Vagina (tissue), 2 donors: ENCODE measurements at places on chromosomes 3 and 15. TPM values are rescaled to one million over a fixed set of nuclear protein-coding genes. Genes with fewer than 3 reads are reported as not detected.

SAMMSON gene
- total RNA-seq = not detected

C3orf20 gene
- 0.49 TPM for total RNA-seq

ACTL6A gene
- 21.9 TPM for total RNA-seq

RGMA gene
- total RNA-seq = 21.6 TPM

ROBO1 gene
- 66.5 TPM for total RNA-seq

GRCh38 chr3:22885039-22885438 lies 318.1 kb upstream of the UBE2E2 start:
- no peaks in the 10 kb centered on the region for H3K36me3 ChIP-seq
- no peaks in the 10 kb centered on the region for H3K27me3 ChIP-seq
- no peak for DNase-seq
- H3K4me3 ChIP-seq = no peak overlapping the region
- no peak overlapping the region for H3K27ac ChIP-seq

GRCh38 chr15:69628256-69629093 lies 175.9 kb downstream of the RPLP1 start:
- no peaks in the 10 kb centered on the region for H3K36me3 ChIP-seq
- peak; percentile 70 for DNase-seq
- H3K27me3 ChIP-seq = no peaks in the 10 kb centered on the region
- H3K27ac ChIP-seq = no peak overlapping the region
- H3K4me1 ChIP-seq = no peaks in the 10 kb centered on the region
- no peak overlapping the region for H3K4me3 ChIP-seq

- no peak overlapping the region for H3K27ac ChIP-seq
- H3K36me3 ChIP-seq = no peaks in the 10 kb centered on the region
- DNase-seq = no peak
- no peaks in the 10 kb centered on the region for H3K27me3 ChIP-seq
- no peak overlapping the region for H3K4me3 ChIP-seq
- H3K4me1 ChIP-seq = no peaks in the 10 kb centered on the region
These were observed 72.3 kb upstream of the BNC1 start for GRCh38 chr15:83356501-83357399.

GRCh38 chr15:56124391-56124790 lies 119.3 kb downstream of the RFX7 start:
- no peaks in the 10 kb centered on the region for H3K36me3 ChIP-seq
- H3K4me3 ChIP-seq = no peak overlapping the region
- H3K4me1 ChIP-seq = no peaks in the 10 kb centered on the region
- H3K27ac ChIP-seq = no peak overlapping the region

DNA sequence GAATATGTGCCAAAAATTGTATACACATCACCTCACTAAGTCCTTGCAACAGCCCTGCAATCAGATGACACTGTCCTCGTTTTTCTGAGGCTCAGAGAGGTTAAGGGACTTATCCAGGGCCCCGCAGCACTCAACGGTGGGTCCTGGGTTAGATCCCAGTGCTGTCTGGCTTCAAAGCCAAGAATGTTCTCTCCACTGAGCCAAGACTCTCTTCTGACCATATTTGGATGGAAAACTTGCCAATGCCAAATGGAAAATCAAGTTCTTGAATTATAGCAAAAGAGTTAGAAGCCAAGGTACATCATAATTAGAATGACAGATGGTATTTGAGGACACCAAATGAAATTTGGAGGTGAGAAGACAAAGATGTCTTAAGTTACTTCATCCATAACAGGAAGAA lies 75.9 kb downstream of the NCEH1 start:
- H3K4me1 ChIP-seq = peaks cover 19% of the 10 kb centered on the region
- H3K4me3 ChIP-seq = no peak overlapping the region
- H3K27me3 ChIP-seq = no peaks in the 10 kb centered on the region
- H3K27ac ChIP-seq = no peak overlapping the region

GRCh38 chr15:57445872-57446271 lies 69.6 kb downstream of the CGNL1 start:
- no peaks in the 10 kb centered on the region for H3K36me3 ChIP-seq
- no peaks in the 10 kb centered on the region for H3K27me3 ChIP-seq
- no peak overlapping the region for H3K27ac ChIP-seq
- no peak overlapping the region for H3K4me3 ChIP-seq

- DNase-seq = no peak
- no peaks in the 10 kb centered on the region for H3K27me3 ChIP-seq
- H3K4me1 ChIP-seq = peaks cover 21% of the 10 kb centered on the region
- no peak overlapping the region for H3K4me3 ChIP-seq
- peak overlapping the region; percentile 60 for H3K27ac ChIP-seq
These were observed 4.7 kb downstream of the DET1 start for GRCh38 chr15:88541709-88542341.

- peak; percentile 64 for DNase-seq
- no peak overlapping the region for H3K4me3 ChIP-seq
- H3K27me3 ChIP-seq = no peaks in the 10 kb centered on the region
- no peaks in the 10 kb centered on the region for H3K4me1 ChIP-seq
These were observed 355.5 kb downstream of the OCA2 start for GRCh38 chr15:27743638-27744037.

DNA sequence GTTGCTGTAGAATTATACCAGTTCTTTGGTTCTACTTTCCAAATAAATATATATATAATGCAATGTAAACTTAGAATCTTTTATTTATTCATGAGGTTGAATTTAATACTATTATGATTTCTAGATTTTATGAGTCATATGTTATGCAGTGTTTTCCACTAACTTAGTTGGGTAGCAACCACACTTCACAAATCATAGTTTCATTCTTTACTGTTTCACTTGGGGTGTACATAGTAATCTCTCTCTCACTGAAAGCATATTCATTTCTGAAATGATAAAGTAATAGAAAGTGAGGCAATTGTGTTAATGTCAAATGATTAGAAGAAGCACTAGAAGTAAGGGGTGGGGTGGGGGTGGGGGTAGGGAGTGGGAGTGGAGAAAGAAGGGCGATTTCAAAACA lies 52.6 kb downstream of the IQCH start:
- no peak overlapping the region for H3K27ac ChIP-seq
- H3K4me3 ChIP-seq = no peak overlapping the region
- no peaks in the 10 kb centered on the region for H3K4me1 ChIP-seq

DNA sequence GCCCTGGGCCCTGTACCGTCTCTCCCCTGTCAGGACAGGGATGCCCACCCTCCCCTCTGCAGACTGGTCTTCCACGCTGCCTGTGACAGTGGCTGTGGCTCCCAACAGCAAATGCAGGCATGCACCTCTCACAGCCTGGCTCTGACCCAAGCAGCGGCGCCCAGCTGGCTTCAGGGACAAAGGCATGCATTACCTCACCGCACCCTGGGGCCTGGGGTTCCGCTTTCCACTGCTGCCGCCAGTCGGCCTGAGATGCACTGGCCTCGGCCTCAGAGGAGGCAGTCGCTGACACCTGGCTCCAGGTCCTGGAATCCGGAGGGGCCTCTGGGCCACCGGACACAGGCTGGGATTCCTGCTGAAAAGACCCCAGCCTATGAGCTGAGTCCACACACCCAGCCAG lies 70.3 kb downstream of the SCN5A start:
- no peaks in the 10 kb centered on the region for H3K27me3 ChIP-seq
- H3K36me3 ChIP-seq = no peaks in the 10 kb centered on the region
- no peak overlapping the region for H3K27ac ChIP-seq
- H3K4me3 ChIP-seq = no peak overlapping the region

DNA sequence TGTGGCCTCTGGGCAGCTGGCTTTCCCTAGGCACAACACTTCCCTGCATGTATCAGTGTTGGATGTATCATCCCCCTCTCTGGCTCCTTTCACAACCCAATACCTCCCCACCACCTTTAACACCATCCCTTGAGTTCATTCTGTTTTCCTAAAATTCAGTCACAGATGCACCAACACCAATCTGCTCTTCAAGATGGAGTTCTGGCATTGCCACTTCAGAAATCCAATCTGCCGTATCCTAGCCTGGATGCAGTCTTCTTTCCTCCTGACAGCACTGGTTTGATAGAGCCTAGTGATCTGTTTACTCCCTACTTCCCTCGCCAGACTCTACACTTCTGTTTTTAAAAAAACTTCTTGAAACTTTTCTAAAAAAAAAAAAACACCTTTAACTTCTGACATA lies 21.7 kb downstream of the PXYLP1 start:
- no peak for DNase-seq
- no peaks in the 10 kb centered on the region for H3K27me3 ChIP-seq
- no peaks in the 10 kb centered on the region for H3K4me1 ChIP-seq
- no peak overlapping the region for H3K27ac ChIP-seq
- H3K36me3 ChIP-seq = no peaks in the 10 kb centered on the region

DNA sequence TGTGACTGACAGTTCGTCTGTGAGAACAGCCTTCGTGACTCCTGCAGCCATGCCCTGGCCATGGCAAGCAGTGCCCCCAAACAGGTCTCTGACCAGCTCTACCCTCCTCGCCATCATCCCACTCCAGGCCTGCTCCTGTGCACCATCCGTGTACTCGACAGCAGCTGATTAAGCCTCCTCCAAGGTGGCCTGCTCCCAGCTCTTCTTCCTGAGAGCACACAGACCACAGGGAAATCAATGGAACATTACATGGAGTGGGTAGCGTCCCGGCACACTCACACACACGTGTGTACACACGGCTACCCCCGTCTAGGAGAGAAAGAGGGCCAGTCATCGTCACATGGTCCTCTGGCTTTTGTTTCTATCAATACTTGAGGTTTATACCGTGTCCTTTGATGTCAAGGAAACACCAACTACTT lies 21.1 kb downstream of the ANXA2 start:
- H3K4me1 ChIP-seq = peaks cover 98% of the 10 kb centered on the region
- peak overlapping the region; percentile 85 for H3K27ac ChIP-seq
- no peak for DNase-seq

DNA sequence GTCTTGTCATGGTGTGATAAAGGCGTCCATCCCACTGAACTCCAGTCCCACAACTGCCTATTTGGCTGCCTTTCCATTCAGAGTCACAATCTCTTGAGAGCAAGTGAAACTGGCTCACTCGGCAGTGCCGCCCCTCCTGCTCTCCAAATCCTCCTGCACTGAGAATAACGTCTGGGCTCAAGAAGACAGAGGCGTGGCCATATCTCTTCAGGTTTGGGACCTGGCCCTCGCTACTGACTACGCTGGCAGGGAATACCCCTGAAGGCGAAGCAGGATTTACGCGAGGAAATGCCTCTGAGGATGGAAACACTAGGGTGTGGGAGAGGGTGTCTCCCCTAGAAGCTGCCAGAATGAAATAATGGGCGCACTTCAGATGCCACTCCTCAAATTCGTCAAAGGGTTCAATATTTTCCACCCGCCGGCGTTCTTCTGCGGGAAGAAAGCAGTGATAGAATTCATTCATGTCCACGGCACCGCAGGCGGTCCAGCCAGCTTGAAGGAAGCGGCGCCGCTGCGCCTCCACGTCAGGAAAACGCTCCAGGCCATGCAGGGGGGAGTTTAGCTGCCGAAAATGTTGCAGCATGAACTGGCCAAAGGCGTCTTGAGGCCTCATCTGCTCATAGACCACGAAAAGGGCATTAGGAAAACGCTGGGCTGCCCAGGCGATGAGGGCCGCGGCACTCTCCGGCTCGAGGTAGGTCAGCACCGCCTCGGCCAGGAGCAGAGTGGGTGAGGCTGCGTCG lies 985 bp downstream of the LCMT2 start:
- H3K27me3 ChIP-seq = no peaks in the 10 kb centered on the region
- peaks cover 22% of the 10 kb centered on the region for H3K4me1 ChIP-seq
- no peak for DNase-seq
- H3K27ac ChIP-seq = peak overlapping the region; percentile 92
- peak overlapping the region; percentile 93 for H3K4me3 ChIP-seq

- H3K4me3 ChIP-seq = no peak overlapping the region
- no peak overlapping the region for H3K27ac ChIP-seq
- no peaks in the 10 kb centered on the region for H3K27me3 ChIP-seq
These were observed 13.9 kb downstream of the FILIP1L start for GRCh38 chr3:100100425-100100824.

DNA sequence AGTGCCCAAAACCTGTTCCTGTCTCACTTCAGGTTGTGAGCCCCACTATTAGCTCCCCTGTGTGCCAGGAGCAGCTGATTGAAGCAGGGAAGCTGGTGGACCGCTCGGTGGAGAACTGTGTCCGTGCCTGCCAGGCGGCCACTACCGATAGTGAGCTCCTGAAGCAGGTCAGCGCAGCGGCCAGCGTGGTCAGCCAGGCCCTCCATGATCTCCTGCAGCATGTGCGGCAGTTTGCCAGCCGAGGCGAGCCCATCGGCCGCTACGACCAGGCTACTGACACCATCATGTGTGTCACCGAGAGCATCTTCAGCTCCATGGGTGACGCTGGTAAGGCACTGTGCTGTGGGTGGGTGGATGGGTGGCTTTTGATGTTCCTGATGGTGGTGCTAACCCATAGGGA lies 334.1 kb upstream of the TPM1 start:
- H3K27me3 ChIP-seq = no peaks in the 10 kb centered on the region
- no peak overlapping the region for H3K4me3 ChIP-seq
- no peaks in the 10 kb centered on the region for H3K4me1 ChIP-seq
- H3K36me3 ChIP-seq = no peaks in the 10 kb centered on the region
- no peak overlapping the region for H3K27ac ChIP-seq
- no peak for DNase-seq

GRCh38 chr3:14920536-14920935 lies 26.8 kb upstream of the NR2C2 start:
- no peaks in the 10 kb centered on the region for H3K36me3 ChIP-seq
- H3K27ac ChIP-seq = no peak overlapping the region
- H3K4me3 ChIP-seq = no peak overlapping the region
- peaks cover 6% of the 10 kb centered on the region for H3K4me1 ChIP-seq
- H3K27me3 ChIP-seq = no peaks in the 10 kb centered on the region
- no peak for DNase-seq
